Tongue (tissue), 3 donors: ENCODE measurements at places on chromosomes 1 and 21. TPM values are rescaled to one million over a fixed set of nuclear protein-coding genes. Genes with fewer than 3 reads are reported as not detected.
A peak's percentile ranks its signal among the peaks of the same experiment; 100 is the strongest.

DNA sequence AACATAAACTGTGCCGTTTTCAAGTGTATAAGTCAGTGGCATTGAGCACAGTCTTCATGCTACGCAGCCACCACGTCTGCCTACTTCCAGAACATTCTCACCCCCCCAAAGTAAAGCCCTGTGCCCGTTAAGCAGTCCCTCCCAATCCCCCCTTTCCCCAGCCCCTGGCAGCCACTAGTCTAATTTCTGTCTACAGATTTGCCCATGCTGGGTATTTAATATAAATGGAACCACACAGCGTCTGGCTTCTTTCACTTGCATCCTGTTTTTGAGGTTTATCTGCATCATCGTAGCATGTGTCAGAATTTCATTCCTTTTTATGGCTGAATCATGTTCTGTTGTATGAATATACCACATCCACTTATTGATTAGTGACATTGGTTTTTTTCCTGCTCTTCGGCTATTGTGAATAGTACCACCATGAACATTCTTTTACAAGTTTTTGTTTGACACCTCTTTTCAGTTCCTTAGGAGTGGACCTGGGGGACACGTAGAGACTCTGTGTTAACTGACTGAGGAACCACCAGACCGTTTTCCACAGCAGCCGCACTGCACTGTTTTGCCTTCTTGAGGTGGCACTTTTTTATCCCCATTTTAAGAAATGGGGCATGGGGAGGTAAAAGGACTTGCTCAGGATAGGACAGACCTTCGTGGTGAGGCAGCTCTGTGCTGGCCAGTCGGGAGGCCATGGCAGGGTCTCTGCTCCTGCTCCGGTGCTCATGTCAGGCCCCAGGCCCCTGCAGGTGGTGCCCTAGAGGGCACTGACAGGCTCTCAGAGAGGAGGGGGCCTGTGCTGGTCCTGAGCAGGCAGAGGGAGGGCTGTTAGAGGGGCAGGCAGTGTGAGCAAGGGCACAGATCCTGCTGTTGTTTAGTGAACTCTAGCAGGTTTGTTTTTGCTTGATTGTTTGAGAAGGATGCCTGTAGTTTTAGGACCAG lies 123.8 kb downstream of the PCBP3 start:
- DNase-seq: no peak

TEX38 gene
- total RNA-seq: not detected

PKP1 gene
- 137 TPM for total RNA-seq

DNA sequence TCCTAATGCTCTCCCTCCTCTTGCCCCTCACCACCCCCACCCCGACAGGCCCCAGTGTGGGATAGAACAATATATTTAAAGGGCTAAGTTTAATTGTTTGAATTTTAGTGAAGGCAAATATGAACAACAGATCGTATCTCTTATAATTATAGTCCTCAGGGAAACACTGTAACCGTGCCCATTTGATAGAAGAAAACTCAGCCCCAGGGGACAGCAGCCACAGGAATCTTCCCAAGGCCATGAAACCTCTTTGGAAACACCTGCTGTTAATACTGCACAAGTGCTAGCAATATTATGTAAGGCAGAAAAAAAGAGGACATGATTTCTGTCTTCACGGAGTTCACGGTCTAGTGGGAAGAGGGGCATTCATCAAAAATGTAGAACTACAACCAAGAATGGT lies 142.2 kb downstream of the URB2 start:
- no peak for DNase-seq

DNA sequence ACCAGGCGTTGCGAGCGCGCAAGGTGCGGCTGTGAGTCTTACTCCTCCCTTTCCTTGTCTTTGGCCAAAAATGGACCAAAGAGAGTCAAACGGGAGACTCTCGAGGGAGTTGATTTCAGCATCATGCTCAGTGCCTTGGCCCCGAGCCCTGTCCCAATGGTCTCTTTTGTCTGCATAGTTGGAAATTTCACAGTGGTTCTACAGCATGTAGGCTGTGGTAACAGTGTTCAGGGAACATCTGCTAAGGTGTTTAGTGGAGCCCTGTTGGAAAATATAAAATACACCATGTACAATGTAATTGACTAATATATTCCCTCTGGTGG lies 2.7 kb downstream of the CACNA1E start:
- DNase-seq: no peak

S100A7 gene
- 2.6 TPM for total RNA-seq

DNA sequence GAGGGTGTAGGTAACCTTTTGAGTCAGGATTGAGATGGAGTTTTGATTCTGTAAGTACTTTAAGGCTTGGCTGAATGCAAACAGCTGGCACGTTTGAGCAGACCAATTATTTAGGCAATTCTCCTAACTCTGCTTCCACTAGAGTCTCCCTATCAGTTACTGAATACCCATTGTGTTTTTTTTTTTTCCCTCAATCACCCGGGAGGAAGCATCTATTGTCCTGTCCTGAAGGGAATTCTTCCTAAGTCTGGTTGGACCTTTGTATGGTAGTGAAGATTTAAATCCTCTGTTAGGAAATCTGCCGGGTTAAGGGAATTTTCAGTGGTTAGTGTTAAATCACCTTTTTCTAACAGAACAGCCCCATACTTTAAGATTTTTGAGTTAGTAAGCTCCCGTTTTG lies 571.2 kb upstream of the USP24 start:
- no peak for DNase-seq

DNA sequence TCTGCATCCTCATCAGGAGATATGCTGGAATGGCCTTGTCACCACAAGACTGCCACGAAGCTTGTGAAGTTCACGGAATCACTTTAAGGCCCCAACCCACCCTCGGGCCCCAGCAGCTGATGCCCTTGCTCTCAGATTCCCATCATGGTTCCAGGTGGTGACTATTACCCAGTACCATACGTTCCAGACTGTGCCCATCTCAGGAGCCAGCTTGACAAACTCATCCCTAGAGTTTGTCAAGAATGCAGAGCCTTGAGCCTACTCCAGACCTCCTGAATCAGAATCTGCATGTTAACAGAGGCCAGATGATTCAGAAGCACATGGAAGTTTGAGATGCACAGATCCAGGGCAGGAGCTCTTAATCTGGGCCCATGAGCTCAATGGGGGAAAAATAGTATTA lies 53.9 kb upstream of the RBM15 start:
- DNase-seq: no peak

DPT gene
- 144 TPM for total RNA-seq

GCSAML gene
- 0.72 TPM for total RNA-seq

DNA sequence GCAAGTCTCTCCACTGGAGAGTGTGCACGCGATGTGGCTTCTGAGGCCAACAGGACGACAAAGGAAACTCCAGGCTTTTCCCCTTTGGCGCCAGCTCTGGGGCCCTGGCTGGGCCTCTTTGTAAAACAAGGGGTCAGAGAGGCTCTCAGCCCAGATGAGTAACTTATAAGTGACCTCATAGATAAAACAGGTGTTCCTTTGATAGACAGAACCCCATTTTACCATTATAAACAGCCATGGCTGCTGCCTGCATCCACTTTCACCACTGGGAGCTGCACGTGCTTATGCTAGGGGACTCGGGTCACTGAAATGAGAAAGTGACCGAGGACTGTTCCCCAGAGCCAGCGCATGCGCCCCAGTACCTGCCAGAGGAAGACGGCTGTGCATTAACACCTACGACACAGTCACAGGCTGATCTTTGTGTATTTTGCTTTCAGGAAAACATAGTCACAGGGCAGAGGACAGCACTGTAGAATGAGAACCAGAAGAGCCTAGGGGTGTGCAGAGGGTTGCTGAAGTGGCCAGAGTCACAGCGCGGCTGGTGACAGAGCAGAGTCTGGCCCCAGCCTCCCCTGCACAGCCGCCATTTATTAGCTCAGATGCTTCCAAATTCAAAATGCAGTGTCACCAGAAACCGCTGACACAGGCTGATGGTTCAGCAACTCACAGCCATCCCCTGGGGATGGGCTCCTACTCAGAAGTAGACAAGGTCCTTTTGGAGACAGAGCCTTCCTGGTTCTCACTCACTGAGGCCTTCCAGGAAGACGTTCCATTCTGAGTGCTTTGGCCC lies 12.7 kb downstream of the RNF207 start:
- DNase-seq: no peak

CLCA2 gene
- total RNA-seq: 12.7 TPM

GRCh38 chr1:66309006-66309741 lies 224.8 kb upstream of the SGIP1 start:
- DNase-seq: no peak

SYCP1 gene
- total RNA-seq: not detected

DNA sequence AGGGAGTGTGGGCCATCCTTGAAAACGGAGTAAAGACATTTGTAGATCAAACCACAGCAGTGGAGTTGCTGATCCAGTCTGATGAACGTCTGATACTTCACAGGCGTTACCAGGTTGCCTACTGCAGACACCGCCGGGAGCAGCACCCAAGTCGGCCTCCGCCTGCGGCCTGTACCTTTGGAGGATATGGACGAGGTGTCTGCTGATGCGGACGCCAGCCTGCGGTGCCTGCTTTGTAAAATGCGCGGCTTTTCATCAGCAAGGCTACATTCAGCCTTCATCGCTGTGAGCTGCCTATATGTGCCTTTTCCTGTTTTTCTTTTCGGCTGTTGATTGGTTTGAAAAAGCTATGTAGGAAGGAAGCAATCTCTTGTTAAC lies 16.0 kb downstream of the SLX9 start:
- DNase-seq: peak; percentile 35

GRCh38 chr1:21021311-21021710 lies 155.4 kb downstream of the EIF4G3 start:
- no peak for DNase-seq

DNA sequence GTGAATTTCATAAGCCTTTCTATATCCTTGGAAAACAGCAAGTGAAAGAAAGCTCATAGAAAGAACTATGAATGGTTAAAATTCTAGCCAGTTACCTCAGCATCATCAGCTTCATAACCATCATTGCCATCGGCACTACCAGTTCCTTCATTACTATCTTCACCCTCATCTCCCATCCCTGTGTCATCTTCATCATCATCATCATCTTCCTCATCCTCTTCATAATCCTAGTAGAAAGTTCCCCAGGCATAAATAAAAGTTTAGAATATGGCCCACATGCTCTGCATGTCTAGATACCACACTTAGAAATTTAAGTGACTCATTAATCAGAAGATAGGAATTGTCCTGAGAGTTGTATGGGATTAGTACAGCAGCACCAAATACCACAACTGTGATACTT lies 49.0 kb downstream of the TPR start:
- DNase-seq: no peak

TMEM82 gene
- total RNA-seq: not detected

- no peak for DNase-seq
These were observed 30.6 kb downstream of the VANGL1 start for GRCh38 chr1:115672224-115673009.

DCDC2B gene
- not detected for total RNA-seq

DNA sequence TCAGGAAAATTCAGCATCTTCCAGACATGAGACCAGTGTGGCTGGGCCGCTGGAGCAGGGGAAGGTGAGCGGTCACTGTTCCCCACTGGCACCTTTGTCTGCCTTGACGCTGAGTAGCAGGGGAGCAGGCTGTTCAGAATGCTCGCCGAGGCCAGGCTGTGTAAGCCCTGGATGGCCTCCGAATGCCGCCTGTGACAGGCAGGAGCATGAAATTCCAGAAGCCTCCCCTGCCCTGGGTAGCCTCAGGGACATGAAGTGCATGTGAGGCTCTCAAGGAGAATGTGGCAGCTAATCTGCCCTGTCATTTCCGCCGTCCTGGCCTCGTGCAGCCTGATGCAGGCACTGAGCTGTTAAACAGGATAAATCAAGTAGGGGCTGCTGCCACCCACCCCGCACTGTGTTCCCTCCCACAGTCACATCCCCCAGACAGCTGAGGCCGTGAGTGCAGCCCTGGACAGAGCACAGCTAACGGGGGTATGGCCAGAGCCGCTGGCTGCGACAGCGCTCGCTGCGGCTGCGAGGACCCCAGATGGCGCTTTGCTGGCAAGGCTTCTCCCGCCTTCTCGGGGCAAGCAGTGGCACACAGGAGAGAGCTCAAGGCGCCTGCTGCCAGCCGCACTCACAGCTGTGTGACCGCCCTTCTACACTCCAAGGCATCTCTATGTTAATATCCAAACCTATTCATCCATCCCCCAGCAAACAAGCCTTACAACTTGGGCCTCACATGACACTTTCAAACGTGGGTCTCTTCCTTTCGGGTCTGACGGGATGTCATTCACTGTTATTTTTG lies 105.0 kb upstream of the COL6A1 start:
- peak; percentile 89 for DNase-seq

GRCh38 chr1:20028125-20028524 lies 41.9 kb upstream of the PLA2G5 start:
- no peak for DNase-seq

DNA sequence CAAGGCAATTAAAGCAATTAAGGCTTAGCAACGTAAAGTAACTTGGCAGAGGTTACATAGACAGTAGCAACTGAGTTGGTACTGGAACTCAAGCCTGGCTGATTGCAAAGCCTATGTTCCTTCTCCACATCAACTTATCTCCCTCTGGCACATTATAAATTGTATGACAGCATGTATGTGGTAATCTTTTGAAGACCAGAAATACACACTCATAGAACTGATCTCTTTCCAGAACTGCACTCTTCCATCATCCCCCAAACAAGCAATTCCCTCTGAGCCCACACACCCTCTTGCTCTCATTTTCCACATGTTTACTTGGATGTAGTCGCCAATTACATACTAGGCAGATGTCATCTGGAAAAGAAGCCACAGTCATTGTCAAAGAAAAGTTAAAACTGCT lies 502.2 kb downstream of the PLPP3 start:
- DNase-seq: peak; percentile 47

CD84 gene
- 3.2 TPM for total RNA-seq

GRCh38 chr1:54987427-54987826 lies 7.0 kb downstream of the TMEM61 start:
- DNase-seq: no peak

GRCh38 chr21:27595716-27596115 lies 628.8 kb upstream of the ADAMTS5 start:
- peak; percentile 63 for DNase-seq

DSTYK gene
- total RNA-seq: 15.8 TPM

DNA sequence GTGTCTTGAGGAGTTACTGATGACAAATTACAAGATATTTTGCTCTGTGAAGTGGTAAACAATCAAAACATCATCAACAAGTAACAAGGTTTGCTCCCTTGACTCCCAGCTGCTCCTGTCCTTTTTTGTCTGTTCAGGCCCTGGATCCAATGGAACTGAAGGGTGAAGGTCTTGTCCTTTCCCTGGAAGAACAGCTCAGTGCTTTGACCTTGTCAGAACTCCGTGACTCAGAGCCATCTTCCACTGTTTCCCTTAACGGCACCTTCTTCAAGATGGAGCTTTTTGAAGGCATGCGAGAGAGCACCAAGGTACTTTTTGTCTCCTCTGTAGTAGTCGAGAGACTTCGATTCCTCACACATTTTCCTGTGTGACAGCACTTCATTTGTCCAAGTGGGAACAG lies 29.0 kb downstream of the TRIM45 start:
- DNase-seq: no peak

- DNase-seq: peak; percentile 10
These were observed 50.0 kb upstream of the BOLA1 start for GRCh38 chr1:149849111-149849946.

- DNase-seq: no peak
These were observed 62.4 kb downstream of the BACH1 start for GRCh38 chr21:29360799-29361765.
